ENCODE measurements at places on chromosomes 12 and 14.

- no peak for DNase-seq
Measured at GRCh38 chr12:3199551-3200031, 122.4 kb downstream of the TSPAN9 start.

DNA sequence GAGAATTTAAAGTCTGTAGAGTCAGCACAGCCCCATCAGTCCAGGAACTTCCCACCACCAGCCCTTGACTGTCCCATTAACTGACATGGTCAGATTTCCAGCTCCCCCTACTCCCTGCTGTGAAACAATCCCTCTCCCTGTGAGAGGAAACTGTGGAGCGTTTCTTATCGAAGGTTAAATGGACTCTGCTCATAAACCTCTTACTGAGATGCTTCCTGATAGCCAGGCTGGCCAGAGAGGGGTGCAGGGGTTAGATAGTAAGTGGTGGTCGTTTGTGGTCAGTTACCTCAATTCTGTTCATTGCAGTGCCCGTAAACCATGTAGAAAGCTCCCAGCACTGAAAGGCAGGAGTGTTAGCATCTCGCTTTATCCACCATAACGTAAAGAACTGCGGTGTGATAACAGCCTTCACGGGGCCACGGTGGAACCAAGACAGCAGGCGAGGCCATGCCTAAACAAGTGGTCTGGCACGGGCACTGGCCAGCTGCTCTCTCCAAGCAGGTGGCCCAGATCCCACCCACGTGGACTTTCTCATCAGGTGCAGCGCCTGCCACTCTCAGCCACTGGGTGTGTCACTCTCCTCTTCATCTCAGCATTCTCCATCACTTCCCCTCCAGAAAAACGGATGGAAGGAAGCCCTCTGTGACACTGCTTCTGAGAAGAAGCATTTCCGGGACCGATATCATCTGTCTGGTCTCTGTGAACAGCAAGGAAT lies 102.2 kb downstream of the FBXL14 start:
- no peak for DNase-seq

GRCh38 chr14:95497561-95498011 lies 18.9 kb downstream of the SYNE3 start:
- DNase-seq, result no peak

GRCh38 chr14:81169711-81170103 lies 51.1 kb downstream of the GTF2A1 start:
- no peak for DNase-seq

DNA sequence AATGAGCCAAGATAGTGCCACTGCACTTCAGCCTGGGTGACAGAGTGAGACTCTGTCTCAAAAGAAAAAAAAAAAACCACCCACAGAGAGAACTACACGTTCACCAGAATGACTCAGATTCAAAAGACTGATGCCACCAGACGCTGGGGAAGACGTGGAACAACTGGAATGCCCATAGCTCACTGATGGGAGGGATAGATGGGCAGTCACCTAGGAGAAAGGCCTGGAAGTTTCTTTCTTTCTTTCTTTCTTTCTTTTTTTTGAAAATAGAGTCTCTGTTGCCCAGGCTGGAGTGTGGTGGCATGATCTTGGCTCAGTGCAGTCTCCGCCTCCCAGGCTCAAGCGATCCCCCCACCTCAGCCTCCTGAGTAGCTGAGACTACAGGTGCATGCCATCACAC lies 10.0 kb upstream of the KLC1 start:
- no peak for DNase-seq

DNA sequence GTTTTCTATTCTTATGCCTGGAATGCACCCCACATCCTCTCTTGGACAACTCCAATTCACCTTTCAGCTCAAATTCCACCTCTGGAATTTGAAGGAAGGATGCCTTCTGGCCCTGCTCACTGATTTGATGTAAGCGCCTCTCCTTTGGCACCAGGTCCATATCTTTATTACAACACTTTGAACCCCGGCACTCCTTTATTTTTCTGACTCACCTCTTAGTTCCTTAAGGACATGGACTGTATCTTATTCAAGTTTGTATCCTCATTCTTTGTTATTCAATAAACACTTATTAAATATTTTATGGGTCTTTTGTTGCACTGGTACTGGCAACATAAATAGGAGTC lies 3.1 kb downstream of the GALC start:
- no peak for DNase-seq

DNA sequence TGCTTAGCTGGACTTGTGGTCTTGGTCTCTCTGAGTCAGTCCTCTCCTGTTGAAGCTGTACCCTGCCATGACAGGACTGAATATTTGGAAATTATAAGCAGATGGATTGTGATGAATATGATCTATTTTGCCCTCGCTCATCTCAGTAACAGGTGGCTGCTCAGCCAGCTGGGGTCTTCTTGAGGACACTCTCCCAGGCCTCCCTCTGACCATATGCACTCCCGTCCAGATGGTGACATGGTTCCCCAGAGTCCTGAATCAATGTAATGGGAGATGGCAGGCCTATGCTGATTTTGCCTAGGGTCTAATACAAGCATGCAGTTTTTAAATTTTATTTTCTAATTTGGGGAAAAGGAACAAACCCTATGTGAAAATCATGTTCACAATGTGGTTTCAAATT lies 63.1 kb upstream of the TRHDE start:
- no peak for DNase-seq

- no peak for DNase-seq
Measured at GRCh38 chr14:43677581-43677980, 829.5 kb downstream of the FSCB start.

DNA sequence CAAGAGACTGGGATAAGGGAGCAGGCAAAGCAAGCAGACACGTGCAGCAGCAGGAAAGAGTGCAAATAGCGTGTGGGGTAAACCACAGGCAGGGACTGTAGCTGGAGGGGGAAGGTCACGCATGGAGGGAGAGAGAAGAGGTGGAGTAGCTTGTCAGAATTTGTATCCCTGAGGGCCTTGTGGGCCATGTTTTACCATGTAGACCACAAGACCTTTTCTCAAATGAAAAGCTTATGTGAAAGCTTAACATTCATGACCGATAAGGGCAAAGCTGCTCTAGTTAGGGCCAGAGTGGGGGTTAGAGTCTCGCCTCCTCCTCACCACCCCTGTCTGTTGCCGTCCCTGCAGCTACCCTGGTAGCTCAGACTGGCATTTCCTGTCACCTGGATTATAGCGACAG lies 152.9 kb upstream of the E2F7 start:
- DNase-seq, result no peak

DNA sequence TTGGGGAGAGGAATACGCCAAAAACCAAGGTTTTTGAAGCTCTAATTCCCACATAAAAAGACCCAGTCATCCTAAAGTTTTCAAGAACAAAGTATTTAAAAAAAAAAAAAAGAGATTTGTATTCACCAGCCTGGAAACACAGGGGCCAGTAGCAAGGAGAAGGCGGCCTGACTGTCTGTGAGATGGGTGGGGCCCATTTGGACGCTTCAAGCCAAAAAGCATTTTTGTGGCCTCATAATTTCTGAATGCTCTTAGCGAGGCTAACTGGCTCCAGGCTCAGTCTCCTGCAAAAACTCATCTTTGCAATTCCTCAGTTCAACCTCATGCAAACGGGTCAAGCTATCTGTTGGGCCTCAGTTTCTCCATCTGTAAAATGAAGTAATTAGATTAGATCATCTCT lies 514.1 kb downstream of the MED13L start:
- no peak for DNase-seq

GRCh38 chr12:128513331-128513730 lies 246.4 kb downstream of the TMEM132C start:
- DNase-seq, result no peak

- no peak for DNase-seq
Measured at GRCh38 chr12:113030875-113031525, 25.5 kb upstream of the DTX1 start.

DNA sequence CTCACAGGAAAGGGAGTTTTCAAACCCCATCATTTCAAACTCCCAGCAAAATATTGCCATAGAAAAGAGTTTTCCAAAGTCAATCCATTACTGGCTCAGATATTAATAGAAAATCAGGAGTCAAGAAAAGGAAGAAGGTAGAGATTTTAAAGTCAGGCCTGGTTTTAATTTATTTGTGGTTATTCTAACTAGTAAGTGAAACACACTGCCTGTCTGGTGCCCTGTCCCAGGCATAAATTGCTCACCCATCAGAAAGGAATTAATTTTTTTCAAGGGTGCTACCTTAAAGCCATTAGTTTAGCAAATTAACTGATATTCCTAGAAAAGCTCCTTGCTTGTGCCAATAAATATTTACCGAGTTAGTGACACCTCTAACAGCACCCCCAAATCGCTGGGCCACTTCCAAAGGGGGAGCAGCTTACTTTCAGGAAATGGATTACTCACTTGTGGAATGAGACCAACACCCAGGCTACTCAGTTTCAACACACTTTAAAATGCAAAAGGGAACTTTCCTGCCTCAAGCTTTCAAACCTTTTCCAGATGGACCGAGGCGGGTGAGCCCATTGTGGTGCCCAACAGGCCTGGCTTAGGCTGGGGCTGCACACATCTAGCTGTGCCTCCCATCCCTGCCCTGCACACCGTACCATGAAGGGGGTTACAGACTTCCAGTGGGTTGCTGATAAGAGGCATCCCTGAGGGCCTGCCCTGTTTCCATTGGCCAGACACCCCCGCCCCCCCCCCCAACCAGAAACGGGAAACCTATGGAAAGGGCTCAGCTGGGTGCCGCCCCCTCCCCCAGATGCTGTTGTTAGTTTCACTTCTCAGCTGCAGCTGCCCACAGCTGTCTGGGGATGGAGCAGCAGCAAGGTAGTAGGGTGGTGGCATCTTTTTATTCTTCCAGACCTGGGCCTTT lies 117.2 kb downstream of the SAMD4A start:
- no peak for DNase-seq

GRCh38 chr12:7716381-7716780 lies 5.1 kb downstream of the DPPA3 start:
- DNase-seq, result no peak

GRCh38 chr12:103858953-103859601 lies 18.0 kb upstream of the NT5DC3 start:
- no peak for DNase-seq

- DNase-seq, result no peak
Measured at GRCh38 chr12:53980802-53981496, 4.0 kb upstream of the HOXC10 start.

GRCh38 chr14:91303091-91303923 lies 58.8 kb upstream of the GPR68 start:
- DNase-seq, result no peak

- DNase-seq, result no peak
Measured at GRCh38 chr12:26878661-26879119, 45.7 kb upstream of the ITPR2 start.
